ENCODE measurements at places on chromosomes 4 and X.

DNA sequence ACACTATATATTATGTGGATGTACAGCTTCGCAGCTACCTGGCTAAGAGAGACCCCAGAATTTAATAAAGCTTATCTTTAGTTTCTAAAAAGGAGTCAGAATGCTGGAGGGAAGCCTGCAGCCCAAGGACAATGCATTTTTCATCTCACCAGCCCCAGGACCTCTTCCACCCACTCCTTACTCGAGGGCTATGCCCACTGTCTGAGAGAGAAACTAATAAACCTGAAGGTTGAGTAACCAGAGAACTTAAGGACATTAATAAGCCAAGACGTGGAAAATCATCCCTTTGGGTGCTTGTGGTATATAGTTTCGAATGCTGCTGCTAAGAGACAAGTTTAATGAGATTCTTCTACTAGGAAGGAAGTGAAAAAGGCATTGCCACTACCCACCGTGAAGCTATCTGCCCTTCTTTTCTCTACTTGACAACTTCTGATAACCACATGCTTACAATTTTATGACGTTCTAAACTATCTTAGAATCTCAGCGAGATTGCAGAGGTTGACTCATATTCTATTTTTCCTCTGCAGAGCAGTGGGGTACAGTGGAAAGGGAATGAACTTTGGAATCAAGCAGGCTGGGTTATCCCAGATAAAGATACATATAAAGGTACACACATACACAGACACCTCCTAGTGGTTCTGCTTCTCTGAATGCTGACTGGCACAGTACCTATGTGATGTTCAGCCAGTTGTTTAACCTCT lies 3.3 kb downstream of the RELL1 start:
- DNase-seq, result no peak

- no peak for DNase-seq
Measured at GRCh38 chr4:21949073-21949457, 493 bp upstream of the KCNIP4 start.

- no peak for DNase-seq
Measured at GRCh38 chr4:18511727-18512126, 490.2 kb upstream of the LCORL start.

DNA sequence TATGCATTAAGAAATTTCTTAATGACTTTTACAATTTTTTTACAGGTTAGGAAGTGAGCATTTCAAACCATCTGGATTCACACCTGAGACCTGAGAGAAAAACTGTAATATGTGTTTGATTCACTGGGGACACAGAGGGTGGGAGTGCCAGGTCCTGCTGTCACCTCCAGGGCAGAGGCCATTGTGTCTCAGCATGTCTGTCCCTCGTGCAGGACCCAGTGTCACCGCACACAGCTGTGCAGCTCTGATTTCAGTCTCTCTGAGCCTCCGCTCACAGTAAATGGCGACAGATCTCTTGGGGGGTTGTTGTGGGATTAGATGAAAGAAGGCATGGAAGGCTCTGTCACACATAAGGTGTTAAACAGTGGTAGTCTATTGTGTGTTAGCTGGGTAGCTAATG lies 23.0 kb upstream of the CLDN24 start:
- no peak for DNase-seq

DNA sequence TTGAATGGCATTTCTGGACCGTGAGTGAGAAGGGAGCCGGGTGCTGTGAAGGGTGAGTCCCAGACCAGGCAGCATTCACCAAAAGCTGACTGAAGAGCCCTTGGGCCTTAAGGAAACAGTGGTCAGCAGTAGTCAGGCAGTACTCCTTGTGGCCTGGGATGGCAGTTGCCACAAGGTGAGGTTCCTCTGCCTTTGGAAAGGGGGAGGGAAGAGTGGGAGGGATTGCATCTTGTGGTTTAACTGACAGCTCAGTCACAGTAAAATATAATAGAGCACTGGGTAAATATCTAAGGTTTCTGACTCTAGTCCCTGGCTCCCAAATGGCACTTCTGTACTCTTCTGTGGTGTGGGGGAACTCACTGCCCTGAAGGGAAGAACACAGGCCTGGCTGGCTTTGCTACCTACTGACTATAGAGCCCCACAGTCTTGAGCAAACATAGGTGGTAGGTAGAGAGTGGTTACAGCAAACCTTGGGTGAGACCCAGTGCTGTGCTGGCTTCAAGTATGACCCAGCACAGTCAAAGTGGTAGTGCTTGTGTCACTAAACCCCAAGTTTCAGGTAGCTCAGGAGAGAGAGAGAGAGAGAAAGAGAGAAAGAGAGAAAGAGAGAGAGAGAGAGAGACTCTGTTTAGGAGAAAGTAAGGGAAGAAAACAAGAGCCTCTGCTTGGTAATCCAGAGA lies 154.2 kb downstream of the TEX11 start:
- no peak for DNase-seq

DNA sequence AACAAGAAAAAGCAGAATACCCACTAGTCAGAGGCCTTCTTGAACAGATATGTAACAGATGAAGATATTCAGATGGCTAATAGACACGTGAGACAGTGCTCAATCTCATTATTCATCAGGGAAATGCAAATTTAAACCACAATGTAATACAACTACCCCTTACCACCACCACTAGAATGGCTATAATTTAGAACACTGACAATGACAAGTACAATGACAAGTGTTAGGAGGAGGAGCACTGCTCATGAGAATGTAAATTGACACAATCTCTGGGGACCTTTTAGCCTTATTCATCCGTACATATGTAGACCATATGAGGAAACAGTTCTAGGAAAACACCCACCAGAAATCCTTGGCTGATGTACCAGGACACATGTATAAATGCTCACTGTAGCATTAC lies 13.1 kb downstream of the ZNF81 start:
- no peak for DNase-seq

DNA sequence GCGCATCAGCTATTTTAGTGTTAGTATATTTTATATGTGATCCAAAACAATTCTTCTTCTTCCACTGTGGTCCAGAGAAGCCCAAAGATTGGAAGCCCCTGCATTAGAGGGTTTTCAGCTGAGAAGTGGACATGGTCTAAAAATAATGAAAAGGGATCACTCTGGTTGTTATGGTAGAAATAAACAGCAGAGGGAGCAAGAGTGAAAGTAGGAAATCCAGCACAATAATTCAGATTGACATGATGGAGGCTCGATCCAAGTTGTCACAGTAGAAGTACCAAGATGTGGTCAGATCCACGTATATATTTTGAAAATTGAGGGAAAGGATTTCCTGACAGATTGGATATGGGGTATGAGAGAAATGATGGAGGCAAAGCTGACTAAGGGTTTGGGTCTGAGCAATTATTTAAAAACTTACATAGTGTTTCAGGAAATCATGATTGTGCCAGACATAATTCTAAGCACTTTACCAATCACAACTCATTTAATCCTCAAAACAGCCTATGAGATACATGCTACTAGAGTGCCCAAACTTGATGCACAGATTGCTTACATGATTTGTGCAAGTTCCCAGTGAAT lies 17.0 kb upstream of the TMEM144 start:
- DNase-seq, result no peak

DNA sequence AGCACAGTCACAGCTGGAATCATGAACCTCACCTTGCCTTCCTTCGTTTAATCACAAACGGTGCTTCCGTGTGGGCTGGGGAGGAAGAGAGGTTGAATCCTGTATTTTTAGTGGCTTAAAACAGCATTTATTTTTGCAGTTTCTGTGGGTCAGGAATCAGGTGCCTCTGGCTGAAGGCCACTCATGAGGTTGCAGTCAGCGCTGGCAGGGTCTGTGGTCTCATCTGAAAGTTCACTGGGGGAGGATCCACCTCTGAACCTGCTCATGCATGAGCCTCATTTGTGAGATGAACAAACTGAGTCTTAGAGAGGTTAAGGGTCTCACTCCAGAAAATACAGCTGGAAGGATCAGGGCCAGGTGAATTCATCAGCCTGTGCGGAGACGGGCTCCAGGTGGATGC lies 17.1 kb upstream of the ABLIM2 start:
- no peak for DNase-seq

- no peak for DNase-seq
Measured at GRCh38 chrX:7314425-7314824, 166.5 kb upstream of the PUDP start.

DNA sequence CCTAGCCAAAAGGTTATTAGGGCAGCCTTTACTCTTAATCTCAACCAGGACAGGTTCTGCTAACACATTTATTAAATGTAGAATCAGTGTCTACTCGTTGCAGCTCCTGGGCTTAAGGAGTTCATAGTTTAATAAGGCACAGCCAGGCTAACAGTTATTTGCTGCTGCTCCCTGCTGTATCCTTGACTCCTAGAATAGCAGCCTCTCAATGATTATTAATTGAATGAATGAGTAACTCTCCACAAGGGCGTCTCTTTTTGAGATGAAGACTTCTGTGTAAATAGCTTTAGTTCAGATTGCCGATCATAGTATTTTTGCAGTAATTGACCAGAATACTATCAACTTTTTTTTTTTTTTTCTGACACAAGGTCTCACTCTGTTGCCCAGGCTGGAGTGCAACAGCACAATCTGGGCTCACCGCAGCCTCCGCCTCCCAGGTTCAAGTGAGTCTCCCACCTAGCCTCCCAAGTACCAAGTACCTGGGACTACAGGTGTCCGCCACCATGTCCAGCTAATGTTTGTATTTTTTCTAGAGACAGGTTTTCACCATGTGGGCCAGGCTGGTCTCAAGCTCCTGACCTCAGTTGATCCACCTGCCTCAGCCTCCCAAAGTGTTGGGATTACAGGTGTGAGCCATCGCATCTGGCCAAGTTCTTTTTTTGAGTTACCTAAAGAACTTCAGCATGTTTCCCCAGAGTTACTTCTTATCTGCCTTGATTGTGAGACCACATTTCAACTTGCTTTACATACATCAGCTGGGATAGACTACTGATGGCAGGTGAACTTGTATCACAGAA lies 2.9 kb downstream of the UGDH start:
- no peak for DNase-seq

DNA sequence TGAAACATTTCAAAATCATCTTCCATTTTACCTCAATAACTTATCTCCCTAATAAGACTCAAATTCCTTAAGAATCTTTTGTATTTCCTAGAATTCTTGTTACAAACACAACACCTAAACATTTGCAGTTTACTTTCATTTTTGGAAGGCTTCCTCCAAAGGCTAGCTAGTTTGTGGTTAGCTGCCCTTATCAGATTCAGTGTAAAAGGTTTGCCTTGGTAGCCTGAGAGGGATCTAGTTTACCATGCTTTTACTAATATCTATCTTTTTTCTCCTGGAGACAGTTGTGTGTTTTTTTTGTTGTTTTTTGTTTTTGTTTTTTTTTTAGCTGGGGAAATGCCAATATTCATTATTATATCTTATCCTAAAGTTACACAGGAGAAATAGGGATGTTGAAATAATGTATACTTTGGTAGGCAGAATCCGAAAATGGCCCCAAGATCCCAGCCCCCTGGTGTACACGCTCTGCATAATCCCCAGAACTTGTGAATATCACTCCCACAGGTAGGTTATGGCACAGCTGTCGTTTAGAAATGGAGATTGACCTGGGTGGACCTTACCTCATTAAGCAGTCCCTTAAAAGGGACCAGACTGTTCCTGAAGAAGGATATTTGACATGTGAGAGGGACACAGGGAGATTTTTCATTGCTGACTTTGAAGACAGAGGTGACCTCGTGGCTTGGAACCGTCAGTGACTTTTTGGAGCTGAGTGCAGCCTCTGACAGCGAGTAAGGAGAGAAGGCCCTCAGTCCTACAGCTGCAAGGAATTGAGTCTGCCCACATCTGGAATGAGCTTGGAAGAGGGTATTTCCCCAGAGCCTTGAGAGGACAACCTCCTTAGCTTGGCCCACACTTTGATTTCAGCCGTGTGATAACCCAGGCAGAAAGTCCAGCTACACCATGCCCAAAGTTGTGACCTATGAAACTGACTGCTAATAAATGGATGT lies 33.4 kb downstream of the SEPTIN11 start:
- no peak for DNase-seq

- DNase-seq, result no peak
Measured at GRCh38 chrX:632366-633042, 1.9 kb downstream of the SHOX start.

GRCh38 chrX:16308773-16309172 lies 141.5 kb downstream of the MAGEB17 start:
- DNase-seq, result no peak

DNA sequence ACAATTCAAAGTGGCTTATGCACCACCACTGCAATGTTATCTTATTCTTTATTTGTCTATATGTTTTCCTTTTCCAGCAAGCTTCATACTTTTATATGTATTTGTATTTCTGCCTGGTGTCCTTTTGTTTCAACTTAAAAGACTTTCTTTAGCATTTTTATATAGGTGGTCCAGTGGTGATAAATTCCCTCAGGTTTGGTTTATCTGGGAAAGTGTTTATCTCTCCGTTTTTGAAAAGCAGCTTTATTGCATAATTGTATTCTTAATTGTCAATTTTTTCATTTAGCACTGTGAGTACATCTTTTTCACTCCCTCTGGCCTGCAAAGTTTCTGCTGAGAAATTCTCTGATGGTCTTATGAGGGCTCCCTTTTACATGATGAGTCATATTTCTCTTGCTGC lies 479.0 kb upstream of the GRID2 start:
- no peak for DNase-seq

DNA sequence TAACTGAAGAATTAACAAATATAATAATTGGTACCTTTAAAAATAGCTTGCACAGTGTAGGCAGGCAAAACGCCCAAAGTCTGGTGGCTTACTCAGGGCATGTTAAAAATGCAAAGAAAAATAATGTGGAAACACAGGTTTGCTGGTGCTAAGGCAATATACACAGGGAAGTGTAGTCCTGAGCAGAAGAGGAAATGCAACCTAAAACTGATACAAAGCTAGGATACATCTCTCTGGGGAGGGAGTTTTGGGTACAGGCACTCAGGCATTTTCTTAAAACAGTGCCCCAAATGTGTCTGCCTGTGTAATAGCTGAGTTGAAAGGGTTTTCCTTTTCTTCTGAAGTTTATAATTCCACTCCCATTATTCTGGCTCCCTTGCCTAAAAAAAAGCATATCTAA lies 47.4 kb downstream of the TMPRSS11E start:
- DNase-seq, result no peak

DNA sequence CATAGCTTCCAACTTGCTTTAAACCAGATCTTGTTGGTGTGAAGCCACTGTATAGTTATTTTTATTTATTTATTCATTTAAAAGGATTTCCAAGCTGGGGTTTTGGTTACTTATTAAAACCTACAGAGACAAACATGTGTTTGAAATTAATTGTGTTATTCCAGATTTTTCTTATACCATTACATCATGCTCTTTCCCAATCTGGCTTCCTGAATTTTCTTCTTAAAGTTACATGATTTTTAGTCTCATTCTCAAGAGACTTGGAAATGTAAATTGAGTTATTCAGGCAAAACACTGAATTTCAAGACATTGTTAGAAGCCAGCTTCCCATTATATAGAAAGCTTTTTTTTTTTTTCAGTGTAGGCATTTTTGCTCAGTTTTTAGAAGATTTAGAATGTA lies 381.9 kb downstream of the IL1RAPL1 start:
- DNase-seq, result no peak

DNA sequence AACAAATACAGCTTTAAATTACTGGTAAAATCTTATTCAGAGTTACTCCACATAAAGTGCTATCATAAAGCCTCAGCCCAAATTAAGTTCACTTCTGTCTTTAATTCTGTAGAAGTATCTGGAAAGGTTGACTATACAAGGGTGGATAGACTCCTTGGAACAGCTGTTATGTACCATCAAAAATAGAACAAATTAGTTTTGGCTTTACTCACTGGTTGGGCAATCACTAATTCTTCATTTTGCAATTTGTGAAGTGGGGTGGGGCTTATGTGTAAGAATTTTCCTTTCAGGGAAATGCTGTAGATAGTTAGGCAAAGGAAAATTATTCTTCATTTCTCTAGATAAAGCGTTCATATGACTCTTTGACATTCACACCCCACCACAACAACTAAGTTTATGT lies 7.8 kb downstream of the DIAPH2 start:
- DNase-seq, result no peak
